ENCODE measurements at places on chromosomes 1 and 21. TPM values are rescaled to one million over a fixed set of nuclear protein-coding genes. Genes with fewer than 3 reads are reported as not detected.

The FCER1G gene
- polyA plus RNA-seq = 35.9 TPM

The TACSTD2 gene
- polyA plus RNA-seq = 2.6 TPM

The ATF3 gene
- 71.1 TPM for polyA plus RNA-seq

- no peak for DNase-seq
Observed at GRCh38 chr1:248610301-248610700, 12.8 kb upstream of the OR2T10 start.

DNA sequence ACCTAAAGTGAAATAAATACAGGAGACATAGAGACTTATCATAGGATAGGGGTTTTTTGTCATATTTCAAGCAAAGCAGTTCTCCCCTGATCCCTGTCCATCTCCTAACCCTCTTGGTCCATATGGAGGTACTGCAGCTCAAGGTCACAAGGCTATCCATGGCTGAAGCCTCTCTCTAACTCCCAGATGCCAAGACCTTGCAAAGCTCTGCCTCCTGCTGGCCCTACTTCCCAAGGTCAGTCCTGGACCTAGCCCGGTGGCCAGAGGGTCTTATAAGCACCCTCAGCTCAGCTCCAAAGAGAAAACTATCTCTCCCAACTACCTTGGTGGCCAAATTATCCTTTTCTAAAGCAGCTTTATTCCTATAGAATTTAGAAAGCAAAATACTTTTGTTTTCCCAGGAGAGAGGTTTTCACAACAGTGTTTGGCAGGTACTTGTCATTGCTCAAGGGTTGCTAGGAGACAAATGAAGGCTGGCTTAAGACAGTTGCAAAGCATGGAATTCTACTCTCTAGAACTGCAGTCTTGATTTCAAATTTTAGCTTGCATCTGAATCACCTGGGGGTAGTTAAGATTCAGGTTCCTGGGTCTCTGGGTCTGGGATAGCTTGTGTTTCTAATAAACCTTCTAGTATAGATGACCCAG, 121.5 kb downstream of the XCL2 start:
- no peak for DNase-seq

- DNase-seq = no peak
Observed at GRCh38 chr1:164228928-164229327, 330.1 kb upstream of the PBX1 start.

DNA sequence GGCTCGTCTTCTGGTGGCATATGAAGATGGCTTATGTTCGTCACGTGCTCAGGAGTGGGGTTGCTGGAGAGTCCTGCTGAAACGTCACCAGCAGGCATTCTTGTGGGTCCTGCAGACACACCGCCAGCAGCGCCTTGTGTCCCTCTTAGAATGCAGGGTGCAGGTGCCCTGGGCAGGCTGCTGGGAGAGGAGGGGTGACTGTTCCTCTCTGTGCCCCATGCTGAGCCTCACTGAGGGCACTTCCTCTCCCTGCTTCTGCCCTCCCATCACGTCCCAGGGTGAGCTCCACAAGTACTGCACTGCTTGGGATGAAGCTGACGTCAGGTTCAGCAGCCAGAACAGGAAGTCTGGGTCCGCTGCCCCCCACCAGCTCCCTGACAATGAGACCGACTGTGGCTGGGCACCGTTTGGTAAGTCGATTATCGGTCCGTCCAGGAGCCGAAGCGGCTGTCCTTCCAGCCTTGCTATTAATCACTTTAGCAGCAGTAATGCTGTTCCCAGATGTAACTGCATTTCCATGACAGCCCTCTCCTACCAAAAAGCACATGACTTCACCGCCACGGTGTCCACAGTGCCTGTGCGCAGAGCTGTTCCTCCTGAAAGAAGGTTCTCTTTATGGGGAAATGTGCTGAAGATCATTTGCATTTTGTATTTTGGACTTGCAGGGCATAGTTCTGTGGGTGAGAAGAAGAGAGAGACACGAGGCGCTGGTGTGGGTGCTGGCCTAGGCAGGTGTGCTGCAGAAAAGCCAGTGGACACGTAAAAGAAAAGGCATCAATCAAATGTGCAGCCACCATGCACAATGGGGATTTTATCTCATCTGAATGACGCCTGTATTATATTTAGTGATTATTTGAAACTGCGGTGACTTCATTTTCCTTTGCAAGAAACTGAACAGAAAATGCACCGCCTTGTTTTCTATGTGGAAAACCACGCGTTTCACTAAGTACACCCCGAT, 21.0 kb downstream of the SLC37A1 start:
- no peak for DNase-seq

- no peak for DNase-seq
Observed at GRCh38 chr1:185846672-185847444, 112.7 kb downstream of the HMCN1 start.

DNA sequence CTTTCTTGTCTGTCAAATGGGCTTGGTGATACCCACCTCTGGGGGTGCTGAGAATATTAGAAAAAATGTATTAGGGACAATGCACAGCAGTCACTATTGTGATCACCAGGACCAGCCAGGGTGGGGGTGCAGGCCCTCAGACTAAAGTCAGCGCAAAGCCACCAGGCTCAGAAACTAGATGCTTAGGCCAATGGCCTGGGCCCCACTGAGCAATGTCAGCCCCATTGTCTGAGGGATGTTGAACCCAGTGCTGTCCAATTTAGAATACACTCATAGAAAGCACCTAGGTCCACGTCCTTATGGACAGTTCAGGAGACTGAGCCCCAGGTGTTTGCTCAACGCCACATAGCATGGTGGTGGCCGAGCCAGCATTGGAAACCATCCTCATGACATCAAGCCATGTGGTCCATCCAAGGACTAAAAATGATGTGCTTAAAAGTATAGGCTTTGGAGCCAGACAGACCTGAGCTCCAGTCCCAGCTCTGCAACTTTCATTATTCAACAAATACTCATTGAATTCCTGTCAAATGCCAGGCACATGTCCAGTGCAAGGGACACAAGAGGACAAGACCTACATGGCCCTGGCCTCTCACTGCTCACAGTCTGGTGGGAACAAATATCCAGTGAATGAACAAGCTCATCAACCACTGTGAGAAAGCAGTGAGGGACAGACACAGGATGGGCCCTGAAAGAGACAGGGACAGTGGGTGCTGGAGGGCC, 273.8 kb downstream of the MATN1 start:
- DNase-seq = no peak
